ENCODE measurements at places on chromosomes 2 and 18.

- DNase-seq, result no peak
Measured at GRCh38 chr2:67251741-67252140, 145.4 kb upstream of the ETAA1 start.

DNA sequence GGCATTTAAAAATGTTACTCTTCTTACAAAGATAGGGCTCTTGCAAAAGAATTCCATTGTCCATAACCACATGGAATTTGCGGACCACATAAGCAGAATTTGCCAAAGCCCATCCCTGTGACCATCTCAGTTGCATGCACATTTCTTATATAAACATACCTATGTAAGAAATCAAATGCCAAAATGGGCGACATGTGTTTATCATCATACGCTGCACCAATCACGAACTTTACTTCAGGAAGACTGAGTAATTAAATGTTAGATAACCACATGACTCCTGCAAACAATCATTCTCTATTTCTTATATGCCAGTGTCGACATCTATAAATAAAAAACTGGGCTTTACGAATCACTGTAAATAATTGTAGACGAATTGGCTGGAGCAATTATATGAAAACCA, 186.1 kb upstream of the RBMS1 start:
- no peak for DNase-seq

DNA sequence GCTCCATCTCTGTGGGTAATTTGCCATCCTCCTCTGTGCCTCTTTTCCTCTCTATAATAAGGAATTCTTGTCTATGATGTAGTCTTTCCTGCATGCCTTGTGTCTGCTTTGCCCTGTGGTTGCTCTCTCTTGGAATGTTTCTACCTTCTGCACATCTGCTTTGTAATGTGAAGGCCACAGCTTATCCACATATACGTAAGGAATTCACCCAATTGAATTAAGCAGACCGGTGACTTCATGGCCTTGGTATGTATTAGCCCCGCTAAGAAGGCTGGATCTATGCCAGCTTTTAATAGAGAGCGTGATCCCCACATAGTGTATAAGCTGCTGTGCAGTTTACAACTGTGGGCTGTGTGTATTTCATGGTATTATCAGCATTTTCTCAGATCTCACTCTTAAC, 274.7 kb downstream of the RNF144A start:
- DNase-seq, result no peak

GRCh38 chr2:161199912-161200701, 39.9 kb downstream of the TANK start:
- no peak for DNase-seq

DNA sequence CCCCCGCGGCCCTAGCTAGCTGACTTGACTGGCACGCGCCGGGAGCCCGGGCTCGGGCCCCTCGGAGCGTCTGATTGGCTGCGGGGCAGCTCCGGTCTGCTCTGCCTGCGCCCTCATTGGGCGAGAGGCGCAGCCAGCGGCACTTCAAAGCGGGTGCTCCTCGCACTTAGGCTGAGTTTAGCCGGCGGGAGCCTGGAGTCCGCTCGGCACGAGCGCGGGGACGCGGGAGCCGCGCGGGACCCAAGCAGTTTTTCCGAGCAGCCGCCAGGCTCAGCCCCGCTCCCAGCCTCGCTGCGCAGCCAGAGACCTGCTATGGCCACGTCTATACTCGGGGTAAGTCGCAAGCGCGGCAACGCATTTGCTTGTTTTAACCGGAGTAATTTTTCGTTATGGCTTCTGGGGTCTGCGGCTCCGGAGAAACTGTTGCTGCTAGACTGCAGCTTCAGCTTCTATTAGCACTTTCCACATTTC, at the start of gene SP9:
SP9 (plus strand) TSS at position 174 of the 471 bp plus-strand sequence; CDS start at position 313, 139 bp downstream.
- DNase-seq, result no peak

DNA sequence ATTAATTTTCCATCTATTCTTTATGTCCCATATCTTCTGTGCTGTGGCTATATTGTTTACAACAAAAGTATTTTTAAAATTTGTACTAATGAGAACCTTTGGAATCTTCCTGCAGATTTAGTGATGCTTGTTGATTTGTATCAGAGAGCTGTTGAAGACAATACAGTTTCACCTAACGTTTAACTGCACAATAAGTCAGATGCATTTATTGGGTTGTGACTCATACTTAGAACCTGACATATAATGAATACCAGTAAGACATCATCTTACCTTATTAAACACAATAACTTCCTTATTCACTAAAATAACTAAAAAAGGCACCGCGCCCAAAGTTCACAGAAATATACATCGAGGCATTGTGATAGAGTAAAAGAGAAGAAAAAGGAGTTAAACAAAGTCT, 43.8 kb upstream of the IL1R1 start:
- no peak for DNase-seq

DNA sequence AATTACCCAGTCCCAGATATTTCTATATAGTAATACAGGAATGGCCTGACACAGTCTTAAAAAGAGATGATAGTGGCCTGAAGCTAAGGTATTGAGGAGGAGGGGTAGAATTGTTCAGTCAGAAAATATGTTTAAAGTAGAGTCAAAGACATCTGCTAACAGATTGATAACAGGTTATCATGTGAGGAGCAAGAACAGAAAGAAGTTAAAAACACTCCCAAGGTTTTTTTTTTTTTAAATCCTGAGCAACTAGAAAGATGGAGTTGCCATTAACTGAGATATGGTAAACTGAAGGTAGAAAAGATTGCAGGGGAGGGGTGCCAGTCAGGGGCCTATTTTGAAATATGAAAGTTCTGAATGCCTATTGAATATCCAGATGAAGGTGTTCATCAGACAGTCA, 43.1 kb downstream of the SP3 start:
- DNase-seq, result no peak

Data from stimulated activated CD4-positive, alpha-beta T cell treated with anti-CD3 and anti-CD28 coated beads, Interleukin-1b, Interleukin-23, amount 100 ng/mL, for 1 hour (primary cell).